ENCODE measurements at places on chromosomes 5 and 9.

GRCh38 chr5:61306531-61307131 is 25.4 kb upstream of the ZSWIM6 start:
- DNase-seq, result no peak

DNA sequence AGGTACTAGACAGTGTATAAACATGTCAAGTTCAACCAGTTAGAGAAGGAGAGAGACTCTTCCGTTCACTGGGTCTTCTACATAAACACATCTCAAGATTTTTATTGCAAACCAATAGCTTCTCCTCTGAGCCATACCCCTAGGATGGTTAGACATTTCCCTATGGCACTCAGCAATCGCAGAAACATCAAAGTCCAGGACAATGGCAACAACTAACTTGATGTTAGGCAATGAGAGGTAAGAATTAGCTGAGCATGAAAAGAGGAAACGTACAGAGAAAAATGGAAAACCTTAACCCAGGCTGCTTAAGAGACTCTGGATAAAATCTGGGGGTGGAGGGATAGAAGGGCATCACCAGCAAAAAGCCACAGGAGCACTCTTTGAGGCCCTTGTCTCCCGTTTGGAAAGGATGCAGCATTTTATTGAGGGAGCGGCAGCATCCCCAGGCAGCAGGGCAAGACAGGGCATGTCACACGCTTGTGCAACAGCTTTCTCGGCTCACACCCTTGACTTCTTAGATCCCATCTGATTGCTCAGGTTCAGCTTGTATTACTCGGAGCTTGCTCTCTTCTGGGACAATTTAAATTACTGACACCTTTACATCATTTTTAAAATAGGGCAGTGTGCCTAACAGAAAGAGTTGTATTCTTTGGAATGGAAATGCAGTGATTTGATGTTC is 8.6 kb upstream of the PSAT1 start:
- no peak for DNase-seq

GRCh38 chr5:172881691-172882370 is 47.8 kb downstream of the ERGIC1 start:
- DNase-seq, result peak; percentile 98

DNA sequence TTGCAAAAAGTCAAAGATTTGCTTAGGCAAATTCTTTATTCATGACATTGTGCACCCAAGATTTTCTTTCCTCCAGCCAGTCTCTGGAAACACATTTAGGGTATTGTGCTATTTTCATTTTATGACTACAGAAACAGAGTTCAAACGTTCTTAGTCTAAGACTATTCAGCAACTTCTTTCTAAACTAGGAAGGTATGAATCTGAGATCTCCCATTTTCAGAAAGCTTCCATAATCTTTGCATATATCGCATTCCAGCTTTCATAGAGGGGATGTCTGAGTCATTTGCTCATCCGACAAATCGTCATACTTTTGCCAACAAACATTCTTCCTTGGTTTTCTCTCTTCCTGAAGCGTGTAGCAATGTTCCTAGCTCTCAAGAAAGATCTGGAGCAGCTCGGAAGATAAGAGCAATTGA is 1.6 kb upstream of the PAPPA start:
- no peak for DNase-seq

DNA sequence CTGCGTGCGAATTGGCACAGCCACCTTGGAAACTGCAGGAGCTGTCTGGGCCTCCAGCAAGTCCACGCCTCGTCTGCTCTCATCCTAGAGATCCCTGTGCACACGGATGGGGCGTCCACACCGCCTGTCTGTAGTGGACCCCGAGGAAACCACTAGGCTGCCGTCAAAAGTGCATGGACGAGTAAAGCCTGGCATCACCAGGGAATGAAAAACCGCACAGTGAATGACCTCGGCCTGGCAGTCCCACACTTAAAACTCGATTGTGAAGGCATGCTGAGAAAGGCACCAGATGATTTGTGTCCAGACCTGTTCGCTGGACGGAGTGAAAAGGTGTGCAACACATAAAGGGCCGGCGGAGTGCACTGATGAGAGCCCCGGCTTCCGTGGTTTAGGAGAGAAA is 50.8 kb downstream of the MRPL36 start:
- no peak for DNase-seq

DNA sequence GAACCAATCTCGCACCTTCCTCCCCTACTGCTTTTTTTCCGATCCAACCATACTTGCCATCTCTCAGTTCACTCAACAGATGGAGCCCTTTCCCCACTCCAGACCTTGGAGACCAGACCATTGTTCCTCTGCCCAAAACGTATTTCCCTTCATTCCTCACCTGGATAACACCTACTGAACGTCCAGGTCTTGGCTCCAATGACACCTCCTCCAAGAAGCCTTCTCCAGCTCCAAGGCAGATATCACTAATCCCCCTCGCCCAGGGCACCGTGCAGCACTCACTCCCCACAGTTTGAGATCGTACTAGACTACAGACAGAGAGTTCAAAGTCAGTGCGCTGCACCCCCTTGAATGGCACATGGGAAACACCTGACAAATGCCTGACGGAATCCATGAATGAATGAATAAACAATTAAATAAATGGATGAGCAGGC is 47.1 kb upstream of the AKNA start:
- DNase-seq, result no peak

GRCh38 chr9:127805620-127806019 is 2.9 kb downstream of the FPGS start:
- peak; percentile 44 for DNase-seq

DNA sequence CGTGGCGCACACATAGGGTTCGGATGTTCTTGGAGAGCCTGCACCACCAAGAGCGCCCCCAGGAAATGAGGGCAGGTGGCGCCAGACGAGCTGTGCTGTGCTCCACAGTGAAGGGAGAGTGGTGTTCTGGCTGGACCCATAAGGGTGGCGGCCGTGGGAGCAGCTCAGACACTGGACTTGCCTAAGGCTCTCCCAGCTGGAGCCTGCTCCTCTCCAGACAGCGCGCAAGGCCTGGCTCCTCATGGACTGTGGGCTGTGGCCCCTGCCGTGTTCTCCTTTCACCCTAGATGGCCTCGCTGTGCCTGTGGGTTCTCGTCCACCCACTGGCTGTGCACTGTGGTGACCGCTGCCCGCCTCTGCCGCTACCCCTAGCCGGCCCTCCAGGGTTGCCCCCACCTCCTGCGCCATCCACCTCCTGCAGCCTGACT is 92.9 kb downstream of the EHMT1 start:
- no peak for DNase-seq

- DNase-seq, result no peak
These were observed 219.4 kb upstream of the TLE4 start for GRCh38 chr9:79352322-79352721.

- DNase-seq, result no peak
These were observed 126.1 kb upstream of the HAND1 start for GRCh38 chr5:154603953-154604679.

DNA sequence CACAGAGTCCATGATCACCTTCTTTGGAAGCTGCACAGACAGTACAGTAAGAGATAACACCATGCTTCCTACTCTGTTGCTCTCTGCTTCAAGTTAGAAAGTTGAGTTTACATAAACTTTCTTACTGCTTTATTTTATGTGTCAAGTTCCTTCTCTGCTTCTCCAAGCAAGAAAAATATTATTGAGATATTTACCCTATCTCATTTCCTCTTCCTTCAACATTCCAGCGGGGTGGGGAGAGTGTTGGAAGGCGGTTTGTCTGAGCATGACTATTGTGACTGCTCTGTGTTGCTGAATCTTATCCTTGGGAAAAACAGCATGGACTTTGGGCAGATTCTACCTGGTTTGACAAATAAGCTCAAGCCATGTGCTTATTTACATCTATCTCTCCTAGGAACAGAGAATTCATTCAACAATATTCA is 66.9 kb upstream of the EPB41L4A start:
- DNase-seq, result no peak

- DNase-seq, result peak; percentile 32
These were observed 119.6 kb downstream of the PPP2R2B start for GRCh38 chr5:146758938-146759337.

GRCh38 chr5:151597749-151598148 is 6.6 kb upstream of the FAT2 start:
- DNase-seq, result peak; percentile 75

- DNase-seq, result no peak
These were observed 6.0 kb upstream of the RXRA start for GRCh38 chr9:134320126-134320867.

GRCh38 chr5:134995850-134996402 is 28.2 kb downstream of the CATSPER3 start:
- no peak for DNase-seq

DNA sequence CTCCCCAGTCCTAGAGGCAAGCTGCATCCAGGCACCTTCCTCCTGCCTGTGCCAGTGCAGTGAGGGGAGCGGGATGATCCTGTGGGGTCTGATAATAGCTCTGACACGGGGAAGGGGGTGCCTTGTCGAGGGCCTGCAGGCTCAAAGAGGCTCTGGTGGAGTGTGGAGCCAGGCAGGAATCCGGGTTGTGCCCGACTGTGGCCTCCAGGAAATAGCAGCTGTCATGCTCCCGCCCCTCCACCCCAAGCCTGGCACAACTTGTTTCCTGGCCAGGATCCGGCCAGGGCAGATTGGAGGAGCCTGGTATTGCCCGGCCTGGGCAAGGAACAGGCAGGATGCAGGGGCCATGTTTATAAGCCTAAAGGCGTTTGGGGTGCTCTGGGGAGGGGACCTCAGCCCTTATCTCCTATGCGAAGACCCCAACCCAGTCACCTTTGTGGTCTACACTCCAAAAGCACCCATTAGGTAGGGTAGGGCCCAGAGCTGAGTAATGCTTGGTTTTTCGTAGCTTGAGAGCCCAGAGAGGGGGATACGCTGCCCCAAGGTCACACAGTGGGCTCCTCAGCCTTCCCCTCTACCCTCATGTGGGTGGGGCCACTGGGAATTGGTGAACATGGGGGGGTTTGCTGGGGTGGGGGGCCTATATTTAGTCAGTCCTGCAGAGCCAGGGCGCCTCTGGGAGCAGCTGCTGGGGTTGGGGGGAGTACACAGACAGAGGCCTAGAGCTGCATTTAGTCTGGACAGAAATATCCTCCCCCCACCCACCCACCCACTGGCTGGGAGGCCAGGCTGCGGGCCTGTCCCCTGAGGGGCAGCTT is 12.2 kb downstream of the CXXC5 start:
- peak; percentile 41 for DNase-seq

GRCh38 chr5:165495829-165496380 is 1990.5 kb downstream of the MAT2B start:
- DNase-seq, result no peak

GRCh38 chr9:105255421-105255820 is 11.0 kb downstream of the SLC44A1 start:
- peak; percentile 23 for DNase-seq

DNA sequence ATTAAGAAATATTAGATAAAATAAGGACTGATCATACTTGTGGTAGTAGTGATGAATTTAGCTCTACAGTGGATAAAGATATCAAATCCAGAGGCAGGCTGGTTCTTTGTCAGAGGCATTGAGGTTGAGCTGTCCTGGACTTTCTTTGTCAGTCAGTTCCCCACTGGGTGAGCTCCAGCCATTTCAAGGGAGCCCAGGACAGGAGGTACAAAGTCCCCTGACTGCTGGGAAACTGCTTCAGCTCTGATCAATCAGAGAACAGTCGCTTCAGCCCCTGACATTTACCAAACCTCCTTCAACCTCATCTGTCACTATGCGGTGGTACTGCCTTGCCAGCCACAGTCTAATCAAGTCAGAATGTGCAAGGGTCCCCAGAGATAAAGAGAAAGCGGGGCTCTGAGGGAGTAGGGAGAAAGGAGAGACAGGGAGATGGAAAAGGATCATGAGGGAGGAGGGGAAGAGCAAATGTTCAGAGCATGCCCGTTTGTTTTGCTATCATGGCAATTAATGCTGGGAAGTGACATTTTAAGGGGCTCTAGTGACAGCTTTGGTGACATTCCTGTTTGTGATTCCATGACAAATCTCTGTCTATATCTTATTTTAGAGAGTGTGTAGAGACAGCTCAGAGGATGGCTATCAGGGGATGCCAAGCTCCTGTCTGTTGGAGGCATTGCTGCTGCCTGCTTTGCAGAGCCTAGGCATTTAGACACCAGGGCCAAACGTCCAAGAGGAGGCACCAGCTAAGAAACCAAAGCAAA is 223.2 kb downstream of the ASTN2 start:
- DNase-seq, result no peak

DNA sequence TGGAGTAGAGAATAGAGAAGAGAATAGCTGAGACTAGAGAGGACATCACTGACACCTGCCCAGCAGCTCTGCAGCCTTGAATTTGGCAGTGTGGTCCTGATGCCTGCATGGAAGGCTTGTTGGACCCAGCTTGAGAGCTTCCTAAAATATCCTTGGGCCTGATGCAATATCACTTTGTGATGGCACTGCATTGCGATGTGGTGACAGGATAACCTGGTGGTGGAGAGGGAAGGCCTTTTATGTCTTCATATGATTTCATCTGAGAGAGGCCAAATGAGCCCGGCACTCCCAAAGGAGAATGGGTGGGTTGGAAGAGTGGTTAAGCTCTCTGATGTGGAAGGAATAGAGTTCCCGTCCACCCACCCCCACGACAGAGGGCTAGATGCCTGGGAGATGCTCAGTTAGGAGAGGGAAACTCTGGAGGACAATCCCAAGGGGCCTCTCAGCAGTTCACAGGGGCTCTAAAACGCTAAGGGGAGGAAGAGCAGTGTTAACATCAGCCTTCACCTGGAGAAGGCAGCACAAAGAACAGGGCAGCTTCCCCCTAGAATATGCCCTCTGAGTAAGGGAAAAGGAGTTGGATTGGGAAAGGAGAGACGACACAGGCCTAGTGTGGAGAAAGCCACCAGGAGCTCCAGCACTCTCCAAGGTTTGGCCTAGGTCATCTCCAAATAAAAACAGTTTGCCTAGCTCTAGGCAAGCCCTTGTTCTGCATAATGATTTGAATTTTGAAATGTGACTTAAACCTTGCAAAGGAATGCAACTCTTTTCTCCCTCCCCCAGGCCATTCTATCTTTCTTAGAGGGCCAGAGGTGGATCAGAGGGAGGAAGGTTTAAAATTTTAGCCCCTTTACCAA is 99.8 kb upstream of the SSBP2 start:
- DNase-seq, result no peak

DNA sequence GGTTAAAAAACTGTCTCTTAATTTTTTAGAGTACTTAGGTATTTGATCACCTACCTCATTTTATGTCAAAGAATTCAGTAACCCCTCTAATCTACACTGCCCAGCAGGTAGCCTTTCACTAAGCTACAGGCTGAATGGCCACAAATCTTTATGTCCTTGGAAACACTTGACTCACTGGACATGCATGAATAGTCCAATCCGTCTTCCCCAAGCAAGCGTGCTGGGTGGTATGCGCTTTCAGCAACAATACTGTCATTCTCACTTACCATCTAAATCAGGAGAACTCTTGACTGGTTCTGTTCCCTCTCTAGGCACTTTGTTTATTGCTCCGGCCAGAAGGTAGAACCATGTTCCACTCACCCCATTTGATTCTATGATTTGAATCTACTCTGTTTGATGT is 73.1 kb downstream of the TRPM3 start:
- no peak for DNase-seq

GRCh38 chr5:63563008-63563917 is 399.0 kb downstream of the HTR1A start:
- DNase-seq, result no peak

DNA sequence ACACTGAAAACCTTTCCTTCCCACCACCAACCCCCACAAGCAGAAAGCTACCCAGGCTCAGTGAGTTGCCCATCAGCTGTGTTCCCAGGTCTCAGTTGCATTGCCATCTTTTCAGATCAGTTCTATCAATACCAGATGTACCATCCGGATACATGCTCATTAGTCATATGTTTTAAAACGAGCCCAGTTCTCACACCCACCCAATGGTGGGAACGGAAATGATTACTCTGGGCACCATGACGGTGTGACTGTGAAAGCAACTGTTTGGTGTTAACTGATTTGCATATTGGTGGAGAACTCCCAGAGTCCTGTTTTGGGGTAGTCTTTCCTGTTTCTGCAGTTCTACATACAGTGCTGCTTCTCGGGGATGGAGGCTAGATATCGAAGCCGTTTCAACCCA is 212.3 kb downstream of the TRIM36 start:
- DNase-seq, result no peak
